AG09319 (cell line): ENCODE measurements at places on chromosomes 7 and 10.

DNA sequence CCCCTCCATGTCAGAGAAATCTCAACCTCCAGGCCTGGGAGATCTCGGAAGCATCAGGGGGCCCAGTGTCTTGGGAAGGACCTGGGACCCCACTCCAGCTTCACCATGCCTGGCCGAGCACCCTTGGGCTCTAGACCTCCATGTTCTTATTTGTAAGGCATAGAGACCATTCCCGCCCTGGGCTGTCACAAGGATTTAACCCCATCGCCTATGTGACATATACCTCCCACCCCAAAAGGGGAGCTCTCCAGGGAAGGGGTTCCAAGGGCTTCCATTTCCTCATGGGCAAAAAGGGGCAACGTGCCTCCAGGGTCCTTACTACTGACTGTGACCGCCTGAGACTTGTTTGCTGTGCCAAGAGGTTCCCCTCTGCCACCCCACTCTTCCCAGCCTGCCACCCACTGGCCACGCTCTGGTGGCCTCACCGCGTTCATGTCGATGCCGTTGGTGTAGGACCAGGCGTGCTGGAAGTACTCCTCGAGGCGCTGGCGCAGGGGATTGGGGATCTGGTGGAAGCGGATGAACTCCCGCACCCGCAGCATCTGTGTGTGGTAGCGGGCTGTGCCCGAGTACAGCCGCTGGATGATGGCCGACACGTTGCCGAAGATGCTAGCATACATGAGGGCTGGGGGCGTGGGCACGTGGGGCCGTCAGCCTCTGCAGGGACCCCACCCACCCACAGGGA is 27.5 kb downstream of the KCNH2 start:
- no peak for DNase-seq

- DNase-seq, result no peak
Observed at GRCh38 chr7:65453341-65454030, 79.8 kb downstream of the ZNF92 start.

- DNase-seq, result no peak
Observed at GRCh38 chr7:70014472-70015177, 416.4 kb downstream of the AUTS2 start.

- DNase-seq, result no peak
Observed at GRCh38 chr7:106122713-106123112, 10.6 kb upstream of the SYPL1 start.

DNA sequence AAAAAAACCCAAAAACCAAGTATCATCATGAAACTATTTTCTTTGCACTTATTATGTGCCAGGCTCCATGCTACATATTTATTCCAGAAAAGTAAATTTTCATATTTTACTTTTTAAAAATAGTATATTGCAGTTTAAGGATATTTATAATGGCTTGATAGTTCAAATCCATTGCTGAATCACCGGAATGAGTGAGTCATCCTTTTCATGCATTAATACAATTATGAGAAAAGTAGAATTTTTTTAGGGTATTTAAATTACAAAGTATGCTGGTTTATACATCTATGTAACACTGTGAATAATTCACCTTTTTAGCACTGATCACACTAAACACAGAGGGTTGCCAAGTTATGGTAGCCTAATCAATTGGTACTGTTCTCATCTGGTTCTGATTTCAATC is 54.3 kb downstream of the SLC16A9 start:
- DNase-seq, result no peak

DNA sequence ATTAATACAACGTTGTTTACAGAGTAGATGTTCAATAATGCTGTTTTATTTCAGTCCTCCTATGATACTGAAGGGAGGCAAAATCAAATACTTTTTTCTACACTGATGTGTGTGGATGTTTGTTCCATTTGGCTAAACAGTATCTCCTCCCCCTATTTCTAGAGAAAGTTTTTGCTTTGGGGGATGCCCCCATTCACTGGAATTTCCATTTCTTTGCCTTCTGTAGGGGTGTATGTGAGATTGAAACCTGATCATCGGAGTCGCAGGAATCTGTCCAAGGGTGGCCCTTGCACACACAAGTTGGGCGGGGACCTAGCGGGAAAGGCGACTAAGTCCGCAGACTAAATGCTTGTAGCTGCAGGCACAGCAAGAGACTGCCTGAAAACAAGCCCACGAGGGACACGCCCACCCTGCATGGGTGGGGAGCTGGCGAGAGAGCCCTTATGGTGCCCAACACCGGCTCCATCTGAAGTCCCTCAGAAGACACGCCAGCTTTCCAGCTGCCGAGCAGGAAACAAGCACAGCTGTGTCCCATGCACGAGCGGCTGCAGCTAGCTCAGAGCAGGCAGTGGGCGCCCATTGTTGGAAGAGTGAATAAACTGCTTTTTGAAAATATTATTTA is 58.0 kb downstream of the ESYT2 start:
- no peak for DNase-seq
